ENCODE measurements at places on chromosomes 12 and 14.

GRCh38 chr12:101619026-101619786, 24.4 kb downstream of the MYBPC1 start:
- DNase-seq: no peak

- DNase-seq: no peak
Measured at GRCh38 chr12:103909811-103910210, 20.4 kb upstream of the HSP90B1 start.

DNA sequence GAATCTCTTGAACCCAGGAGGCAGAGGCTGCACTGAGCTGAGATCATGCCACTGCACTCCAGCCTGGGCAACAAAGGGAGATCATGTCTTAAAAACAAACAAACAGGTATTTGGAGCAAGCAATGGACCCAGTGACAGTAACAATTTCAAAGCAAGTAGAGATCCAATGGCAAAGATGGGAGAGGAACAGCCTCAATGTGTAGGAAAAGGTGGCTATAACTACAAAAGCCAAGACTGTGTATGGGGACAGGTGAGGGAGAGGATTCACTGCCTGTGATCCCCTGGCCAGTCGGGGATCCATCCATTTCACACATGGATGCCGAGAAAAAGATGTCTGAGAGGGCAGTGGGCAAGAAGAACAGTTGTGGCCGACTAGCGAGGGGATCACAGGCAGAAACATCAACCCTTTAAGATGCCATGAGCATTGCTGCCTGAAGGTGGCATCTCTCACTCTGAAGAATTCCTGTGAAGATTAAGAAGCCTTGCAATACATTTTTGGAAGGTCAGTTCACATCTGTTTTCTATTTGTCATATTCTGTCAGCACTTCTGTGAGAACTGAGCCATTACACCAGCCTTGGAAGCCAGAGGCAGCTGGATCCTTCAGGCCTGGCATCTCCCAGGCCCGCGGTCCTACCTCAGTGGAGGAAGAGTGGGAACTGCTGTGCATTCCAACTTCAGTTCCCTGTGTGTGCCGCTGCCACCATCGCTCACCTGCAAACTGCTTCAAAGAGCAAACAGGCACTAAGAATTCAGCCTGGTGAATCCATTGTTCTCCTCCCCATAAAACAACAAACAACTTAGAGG, 54.5 kb upstream of the FRS2 start:
- DNase-seq: peak; percentile 30

- DNase-seq: no peak
Measured at GRCh38 chr12:39623919-39624318, 4.3 kb upstream of the ABCD2 start.

- no peak for DNase-seq
Measured at GRCh38 chr14:95431199-95432143, 85.0 kb downstream of the SYNE3 start.

DNA sequence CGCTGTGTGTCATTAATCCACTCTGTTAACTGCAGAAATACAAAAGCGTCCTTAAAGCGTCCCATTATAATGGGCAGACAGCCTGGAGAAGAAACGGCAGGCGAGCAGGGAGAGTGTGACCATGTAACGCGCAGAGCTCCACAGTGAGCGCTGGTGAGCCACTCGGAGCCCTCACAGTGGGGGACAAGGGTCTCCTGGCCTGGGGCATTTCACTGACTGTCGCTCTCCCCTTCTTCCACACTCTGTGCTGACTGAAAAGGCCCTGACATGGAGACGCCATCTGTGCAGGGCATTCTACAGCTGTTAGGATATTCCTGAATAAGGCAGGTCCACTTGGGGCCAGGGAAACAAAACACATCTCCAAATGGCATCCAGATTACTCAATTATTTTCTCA, 24.2 kb downstream of the CCDC92 start:
- DNase-seq: no peak

- no peak for DNase-seq
Measured at GRCh38 chr14:101844219-101844618, 82.7 kb downstream of the PPP2R5C start.

DNA sequence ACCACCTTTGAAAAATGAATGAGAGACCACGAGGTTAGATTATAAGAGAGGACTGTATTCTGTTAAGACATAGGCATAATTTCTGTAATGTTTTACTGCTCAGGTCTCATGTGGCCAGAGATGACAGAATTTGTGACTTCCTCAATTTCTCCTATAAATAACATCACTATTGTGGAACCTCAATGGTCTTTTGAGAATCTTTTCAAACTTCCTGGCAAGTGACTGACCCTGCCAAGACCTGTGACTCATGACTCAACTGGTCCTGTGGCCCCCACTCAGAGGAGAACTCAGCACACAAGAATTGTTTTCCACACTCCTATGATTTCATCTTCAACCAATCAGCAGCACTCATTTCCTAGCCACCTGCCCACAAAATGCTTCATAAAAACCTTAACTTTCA, 508.2 kb upstream of the ATP2B1 start:
- DNase-seq: no peak

DNA sequence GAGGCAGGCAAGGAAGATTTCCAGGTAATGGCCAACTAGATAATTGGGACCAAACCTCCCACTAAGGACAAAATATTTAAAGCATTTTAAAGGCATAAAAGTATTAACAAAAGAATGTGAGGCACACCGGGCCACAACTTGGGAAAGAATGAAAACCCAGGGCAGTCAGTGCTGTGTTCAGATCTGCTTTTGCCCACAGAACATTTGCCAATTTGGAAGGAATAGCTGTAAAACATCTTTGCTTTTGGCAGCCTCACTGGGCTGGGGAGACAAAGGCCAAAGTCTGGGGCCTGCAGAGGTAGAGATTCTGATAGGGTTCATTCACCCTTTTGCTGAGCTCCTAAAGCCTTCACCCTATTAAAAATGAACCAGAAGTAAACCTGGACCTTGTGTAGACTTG, 82.3 kb downstream of the SYNE3 start:
- DNase-seq: no peak

- peak; percentile 8 for DNase-seq
Measured at GRCh38 chr14:69378274-69378673, 19.8 kb downstream of the ERH start.

DNA sequence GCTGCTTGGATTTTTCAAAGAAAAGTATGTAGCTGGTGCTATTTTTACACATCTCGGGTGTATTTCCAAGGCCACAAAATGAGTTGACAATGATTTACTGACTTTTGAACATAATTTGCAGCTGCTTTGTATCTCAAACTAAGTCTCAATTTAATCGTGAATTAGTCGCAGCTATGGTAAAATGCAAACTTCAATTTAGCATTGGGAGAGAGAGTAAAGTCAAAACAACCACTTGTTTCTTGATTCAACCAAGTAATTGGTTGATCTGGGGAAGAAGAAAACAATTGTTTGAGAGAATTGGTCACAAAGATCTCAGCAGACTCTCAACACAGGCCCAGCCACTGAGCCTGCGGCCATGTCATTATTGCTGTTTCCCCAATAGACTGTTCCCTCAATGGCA, 75.0 kb upstream of the DYRK2 start:
- no peak for DNase-seq

- DNase-seq: no peak
Measured at GRCh38 chr12:106586278-106586802, 3.5 kb downstream of the RFX4 start.

- DNase-seq: no peak
Measured at GRCh38 chr12:75666126-75666938, 154.9 kb upstream of the KRR1 start.

DNA sequence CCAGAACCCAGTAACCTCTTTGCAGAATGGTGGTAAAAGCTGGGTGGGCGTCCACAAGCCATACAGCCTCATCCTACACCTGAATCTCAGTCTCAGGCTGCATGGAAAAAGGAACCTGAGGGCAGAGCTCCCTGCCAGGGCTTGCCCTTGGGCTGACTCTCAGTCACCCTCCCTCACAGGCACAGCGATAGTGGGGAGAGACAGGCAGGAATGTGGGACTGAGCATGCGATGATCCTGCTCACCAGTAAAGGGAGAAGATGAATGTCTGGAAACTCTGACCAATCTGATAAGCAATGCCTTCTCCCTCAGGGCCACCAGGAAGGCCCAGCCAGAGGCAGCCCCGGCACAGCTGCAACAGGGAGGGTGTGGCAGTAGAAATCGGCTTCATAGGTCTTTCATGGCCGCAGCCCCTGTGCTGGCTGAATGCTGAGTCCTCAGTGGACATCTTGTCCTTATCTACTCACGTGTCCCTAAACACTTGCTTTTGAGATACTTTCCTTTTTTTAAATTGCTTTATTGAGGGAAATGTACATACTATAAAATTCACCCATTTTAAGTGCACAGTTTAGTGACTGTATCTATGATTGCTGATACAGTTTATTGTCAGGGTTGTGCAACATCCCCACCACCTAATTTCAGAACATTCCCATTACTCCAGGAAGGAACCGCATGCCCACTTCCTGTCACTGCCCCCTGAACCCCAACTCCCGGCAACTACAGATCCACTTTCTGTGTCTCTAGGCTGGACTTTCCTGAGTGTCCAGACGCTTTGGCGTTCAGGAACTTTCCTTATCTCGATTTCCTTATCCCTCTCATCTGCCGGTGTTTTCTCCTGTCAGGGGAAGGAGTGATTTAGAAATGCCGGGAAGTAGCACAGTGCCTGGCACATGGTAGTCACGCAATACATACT, 258.1 kb downstream of the PCNX1 start:
- DNase-seq: no peak
